Caco-2 (cell line): ENCODE measurements at places on chromosomes 3 and 15.

DNA sequence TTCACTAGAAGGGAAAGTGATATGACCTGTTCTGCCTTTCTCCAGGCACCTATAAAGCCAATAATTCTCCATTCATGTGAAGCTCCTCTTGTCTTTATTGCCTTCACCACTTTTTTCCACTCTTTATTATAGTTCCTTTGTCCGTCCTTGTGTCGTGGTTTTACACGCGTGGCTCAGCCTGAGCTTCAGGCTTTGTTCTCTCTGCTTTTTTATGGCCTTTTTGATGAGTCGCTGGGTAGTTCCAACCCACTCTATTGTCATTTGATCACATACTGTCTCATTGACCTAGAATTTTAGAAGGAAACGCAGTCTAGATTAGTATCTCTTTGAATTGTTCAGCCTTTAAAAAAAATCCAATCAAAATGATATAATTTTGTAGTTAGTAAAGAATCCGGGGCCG, 403.2 kb downstream of the PTPRG start:
- DNase-seq = no peak

DNA sequence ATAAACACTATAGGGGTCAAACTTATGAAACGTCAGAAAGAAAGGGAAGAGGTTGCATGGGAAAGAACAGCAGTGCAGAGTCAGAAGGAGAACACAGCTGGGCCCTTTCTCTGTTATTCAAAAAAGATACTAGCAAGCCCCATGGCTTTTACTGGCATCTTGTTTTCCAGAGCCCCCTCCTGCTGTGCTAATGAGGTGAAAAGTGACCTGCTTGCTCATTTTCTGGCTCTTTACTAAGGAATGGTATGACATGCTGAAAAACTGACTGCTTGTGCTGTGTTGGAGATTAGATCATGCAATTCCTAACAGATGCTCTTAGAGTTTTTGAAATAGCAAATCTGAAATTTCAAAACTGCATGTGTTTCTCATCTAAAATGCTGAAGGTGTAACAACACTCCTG, 541.6 kb upstream of the ALCAM start:
- DNase-seq = no peak

DNA sequence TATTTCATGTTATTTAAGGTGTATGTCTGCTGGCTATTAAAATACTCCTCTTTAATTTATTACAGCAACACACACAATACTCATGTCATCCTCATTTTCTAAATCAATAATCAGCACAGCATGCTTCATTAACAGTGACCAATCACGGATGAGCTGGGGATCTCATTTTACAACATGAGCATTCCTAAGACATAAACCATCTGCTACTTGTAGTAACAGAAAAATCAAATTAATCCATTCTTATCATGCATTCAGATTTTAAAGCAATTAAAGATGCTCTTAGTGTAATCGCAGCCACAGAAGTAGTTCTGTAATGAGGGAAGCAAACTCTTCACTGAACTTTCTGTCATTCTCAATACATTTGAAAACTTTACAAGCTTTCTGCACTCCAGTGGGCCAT, 191.1 kb downstream of the TBC1D5 start:
- DNase-seq = no peak

DNA sequence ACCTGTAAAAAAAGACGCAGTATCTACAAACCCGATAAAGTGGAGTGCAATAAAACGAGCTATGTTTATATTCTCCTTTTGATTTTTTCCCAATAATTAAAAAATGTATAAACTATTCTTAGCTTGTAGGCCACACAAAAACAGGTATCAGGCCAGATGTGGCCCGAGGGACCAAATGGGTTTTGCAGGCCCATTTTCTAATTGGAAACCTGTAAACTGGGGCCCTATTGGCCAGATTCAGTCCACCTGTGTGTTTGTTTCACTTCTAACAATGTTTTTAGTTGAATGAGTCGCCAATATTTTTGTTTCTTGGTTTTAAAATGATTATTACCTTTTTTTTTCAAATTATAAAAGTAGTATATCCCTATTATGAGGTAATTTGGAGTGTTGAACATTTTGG, 29.7 kb downstream of the ZBTB38 start:
- DNase-seq = no peak

GRCh38 chr3:14946236-14946635, 1.1 kb upstream of the NR2C2 start:
- no peak for DNase-seq

GRCh38 chr3:30518181-30518864, 88.1 kb upstream of the TGFBR2 start:
- DNase-seq = no peak

GRCh38 chr15:74870436-74871215, 2.5 kb downstream of the SCAMP2 start:
- DNase-seq = peak; percentile 67

DNA sequence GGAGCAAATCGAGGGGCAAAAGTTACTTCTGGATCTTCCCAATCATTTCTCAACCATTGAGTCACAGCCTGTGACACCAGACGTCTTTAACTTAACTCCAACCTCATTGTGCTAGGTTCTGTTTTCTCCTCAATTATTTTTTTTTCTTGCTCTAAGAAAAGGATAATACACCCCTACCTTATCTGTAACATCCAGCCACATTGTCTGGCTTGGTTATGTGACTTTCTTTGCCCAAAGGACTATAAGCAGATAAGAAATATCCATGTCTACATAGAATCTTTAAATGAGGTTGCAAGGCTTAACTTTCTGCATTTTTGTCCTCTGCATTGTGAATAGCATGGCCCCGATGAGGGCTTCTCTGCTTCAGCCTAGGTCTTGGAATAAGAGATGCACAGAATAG, 782.4 kb upstream of the CFAP20DC start:
- DNase-seq = no peak

DNA sequence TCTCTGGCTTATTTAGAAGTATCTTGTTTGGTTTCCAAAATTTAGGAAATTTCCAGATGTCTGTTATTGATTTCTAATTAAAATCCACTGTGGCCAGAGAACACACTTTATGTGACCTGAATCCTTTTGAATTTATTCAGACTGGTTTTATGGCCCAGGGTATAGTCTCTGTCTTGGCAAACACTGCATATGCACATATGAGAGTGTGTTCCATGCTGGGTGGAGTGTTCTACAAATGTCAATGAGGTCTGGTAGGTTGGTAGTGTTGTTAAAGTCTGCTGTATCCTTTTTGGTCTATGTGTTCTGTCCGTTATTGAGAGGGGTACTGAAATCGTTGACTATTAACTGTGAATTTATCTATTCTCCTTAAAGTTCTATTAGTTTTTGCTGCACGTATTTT, 30.2 kb downstream of the PGPEP1L start:
- DNase-seq = no peak

- DNase-seq = no peak
These were observed 137.4 kb downstream of the SERPINI1 start for GRCh38 chr3:167872941-167873340.

DNA sequence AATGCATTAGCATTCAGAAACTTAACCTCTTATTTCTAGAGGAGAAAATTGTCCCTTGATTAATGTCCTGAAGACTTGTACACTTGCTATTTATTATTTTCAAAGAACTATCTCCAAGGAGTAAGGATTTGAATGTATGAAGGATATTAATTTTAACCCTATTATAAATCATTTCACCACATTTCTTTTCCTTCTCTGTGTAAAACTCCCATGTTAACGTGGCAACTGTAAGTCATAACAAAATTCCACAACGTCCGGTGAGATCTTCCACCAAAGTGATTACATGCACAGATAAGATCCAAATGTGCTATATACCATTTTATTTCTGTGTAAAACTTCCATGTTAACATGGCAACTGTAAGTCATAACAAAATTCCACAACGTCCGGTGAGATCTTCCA, 229.1 kb upstream of the ARHGEF26 start:
- DNase-seq = no peak

- no peak for DNase-seq
These were observed 28.0 kb upstream of the RAB11A start for GRCh38 chr15:65841121-65841930.

DNA sequence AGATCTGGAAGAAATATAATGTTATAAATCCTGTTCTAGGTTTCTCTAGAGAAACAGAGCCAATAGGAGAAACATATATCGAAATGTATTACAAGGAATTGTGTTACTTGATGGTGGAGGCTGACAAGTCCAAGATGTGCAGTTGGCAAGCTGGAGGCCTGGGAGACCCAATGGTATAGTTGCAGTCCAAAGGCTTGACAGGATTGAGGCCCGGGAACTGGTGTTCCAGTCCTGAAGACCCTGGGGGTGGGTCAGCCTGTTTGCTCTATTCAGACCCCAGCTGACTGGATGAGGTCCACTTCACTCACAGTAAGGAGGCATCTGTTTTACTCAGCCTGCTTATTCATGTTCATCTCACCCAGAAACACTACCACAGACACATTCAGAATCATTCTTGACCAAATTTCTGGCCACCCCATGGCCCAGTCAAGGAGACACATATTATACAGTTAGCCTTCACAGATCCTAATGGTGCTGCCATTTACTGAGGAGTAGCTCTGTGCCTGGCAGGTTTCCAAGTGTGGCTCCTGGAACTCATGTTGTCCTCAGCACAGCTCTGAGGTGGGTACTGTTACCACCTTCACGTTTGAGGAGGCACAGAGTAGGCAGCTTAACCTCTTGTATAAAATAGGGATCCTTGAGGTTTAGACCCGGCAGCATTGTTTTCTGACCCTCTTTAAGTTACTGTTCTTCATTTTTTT, 3.7 kb downstream of the TRAK1 start:
- no peak for DNase-seq

- DNase-seq = no peak
These were observed 112.0 kb downstream of the AKAP13 start for GRCh38 chr15:85492406-85492805.

- no peak for DNase-seq
These were observed 1.9 kb downstream of the TBC1D2B start for GRCh38 chr15:78075490-78076230.

DNA sequence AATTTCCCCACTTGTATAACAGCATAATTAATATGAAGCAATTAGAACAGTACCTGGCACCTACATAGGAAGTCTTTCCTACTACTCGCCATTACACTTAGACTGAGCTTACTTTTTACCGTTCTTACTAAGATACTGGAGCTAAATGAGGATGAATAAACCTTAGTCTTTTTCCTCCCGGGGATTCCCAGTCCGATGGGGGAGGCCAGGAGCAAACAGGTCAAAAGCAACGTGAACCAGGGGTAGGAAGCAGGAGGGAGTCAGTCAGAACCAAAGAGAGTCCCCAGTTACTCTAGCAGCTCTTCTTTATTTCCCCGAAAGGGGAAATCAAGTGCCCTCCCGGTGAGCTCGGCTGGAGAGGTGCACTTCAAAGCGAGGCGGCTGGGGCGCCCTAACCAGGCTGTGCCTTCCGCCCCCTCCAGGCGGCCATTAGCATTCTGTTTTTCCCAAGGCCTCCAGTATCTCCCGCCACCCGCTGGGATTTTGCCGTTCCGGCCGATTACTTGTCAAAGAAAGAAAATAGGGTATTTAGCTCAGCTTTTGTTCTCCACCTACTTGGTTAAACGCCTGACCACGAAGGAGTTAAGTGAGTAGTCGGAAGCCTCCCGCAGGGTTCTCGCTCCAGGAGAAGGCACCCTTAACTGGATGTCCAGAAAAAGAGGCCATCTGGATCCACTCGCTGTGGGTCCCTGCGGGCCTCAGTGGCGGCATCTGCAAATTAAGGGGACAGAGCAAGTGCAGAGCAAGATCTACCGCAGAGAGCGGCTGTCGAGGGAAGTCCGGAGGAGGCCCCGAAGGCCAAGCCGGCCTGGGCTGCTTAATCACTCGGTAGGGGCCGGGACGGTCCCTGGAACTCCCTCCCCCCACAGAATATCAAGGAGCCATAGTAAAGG, 6.3 kb upstream of the EOMES start:
- no peak for DNase-seq

- no peak for DNase-seq
These were observed 33.0 kb upstream of the VILL start for GRCh38 chr3:37957539-37957936.

- DNase-seq = no peak
These were observed 37.0 kb downstream of the RASA2 start for GRCh38 chr3:141523615-141524375.

- peak; percentile 26 for DNase-seq
These were observed 127.6 kb downstream of the SOX2 start for GRCh38 chr3:181839039-181839915.

DNA sequence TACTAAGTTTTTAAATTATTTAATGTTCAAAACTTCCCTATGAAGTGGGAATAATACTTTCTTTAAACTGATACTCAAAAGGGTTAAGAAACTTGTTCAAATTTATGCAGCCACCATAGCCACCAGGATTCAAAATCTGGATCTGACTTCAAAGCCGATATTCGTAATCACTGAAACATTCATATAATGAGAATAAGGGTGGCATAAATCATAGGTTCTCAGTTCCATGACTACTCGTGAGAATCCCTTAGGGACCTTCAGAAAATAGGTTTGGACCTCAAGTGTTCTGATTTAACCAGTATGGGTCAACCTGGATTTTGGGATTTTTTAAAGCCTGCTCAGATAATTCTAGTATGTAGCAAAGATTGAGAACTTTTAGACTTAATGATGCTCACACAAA, 160.6 kb downstream of the RBMS3 start:
- DNase-seq = no peak

DNA sequence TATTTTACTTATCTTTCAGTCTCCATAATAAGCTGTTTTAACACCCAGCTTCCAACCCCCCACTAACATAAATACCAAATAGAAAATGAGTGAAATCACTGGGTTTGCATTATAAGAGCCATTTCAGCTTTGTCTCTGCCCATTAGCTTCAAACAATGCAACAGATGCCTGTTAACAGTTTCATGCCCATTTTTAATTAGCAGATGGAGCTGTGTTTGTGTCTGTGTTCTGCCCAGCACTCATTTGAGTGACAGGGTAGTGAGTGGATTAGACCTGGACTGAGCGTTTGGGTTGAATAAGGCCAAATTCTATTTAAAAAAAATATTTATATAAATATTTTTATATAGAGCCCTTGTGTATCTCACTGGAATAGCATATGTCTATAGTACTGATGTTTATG, 7.4 kb downstream of the RAB8B start:
- no peak for DNase-seq

DNA sequence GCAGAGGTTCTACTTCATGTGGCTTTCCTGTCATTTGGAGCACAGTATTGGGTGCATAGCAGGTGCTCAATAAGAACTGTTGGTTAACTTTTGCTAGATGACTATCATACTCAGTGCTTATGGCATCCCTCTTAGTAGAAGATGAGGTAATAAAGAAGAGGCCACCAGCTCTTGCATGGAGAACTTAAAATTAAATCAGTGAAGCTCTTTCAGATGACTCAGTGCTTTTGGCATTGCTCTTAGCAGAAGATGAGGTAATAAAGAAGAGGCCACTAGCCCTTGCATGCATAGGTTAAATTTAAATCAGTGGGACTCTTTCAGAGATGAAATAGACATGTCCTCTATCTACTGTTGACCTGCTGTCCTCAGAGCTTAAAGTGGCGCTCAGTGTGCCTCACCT, 109.4 kb upstream of the FGF7 start:
- DNase-seq = no peak

GRCh38 chr3:134363381-134363755, 10.9 kb downstream of the AMOTL2 start:
- no peak for DNase-seq
